ENCODE measurements at places on chromosomes 6 and 20. TPM values are rescaled to one million over a fixed set of nuclear protein-coding genes. Genes with fewer than 3 reads are reported as not detected.

DNA sequence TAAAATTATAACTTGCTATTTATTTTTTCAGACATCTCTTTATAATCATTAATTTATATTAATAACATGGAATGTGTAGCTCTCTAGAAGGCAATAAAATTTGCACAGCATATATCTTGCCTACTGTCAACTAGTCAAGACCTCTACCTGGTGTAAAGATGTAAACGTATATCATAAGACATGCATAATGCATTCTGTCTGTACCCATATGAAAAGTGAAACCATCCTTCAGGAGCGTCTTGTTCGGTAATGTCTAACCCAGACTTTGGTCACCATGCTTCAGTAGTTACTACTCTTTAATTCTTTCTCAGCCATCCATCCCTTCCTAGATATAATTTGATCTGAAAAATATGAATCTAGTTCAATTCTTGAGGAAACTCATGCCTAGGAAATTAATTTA lies 21.0 kb downstream of the CEP43 start:
- peaks cover 3% of the 10 kb centered on the region for H3K4me1 ChIP-seq
- H3K27ac ChIP-seq = no peak overlapping the region
- H3K27me3 ChIP-seq = no peaks in the 10 kb centered on the region
- H3K4me3 ChIP-seq = no peak overlapping the region
- H3K36me3 ChIP-seq = peaks cover 20% of the 10 kb centered on the region

- no peak overlapping the region for H3K27ac ChIP-seq
- H3K4me1 ChIP-seq = no peaks in the 10 kb centered on the region
- H3K4me3 ChIP-seq = no peak overlapping the region
- peaks cover 5% of the 10 kb centered on the region for H3K27me3 ChIP-seq
- H3K36me3 ChIP-seq = peaks cover 2% of the 10 kb centered on the region
Observed at GRCh38 chr20:59792300-59792699, 141.1 kb downstream of the SYCP2 start.

GRCh38 chr6:131946992-131947955 lies 3.9 kb downstream of the CCN2 start:
- H3K4me3 ChIP-seq = no peak overlapping the region
- no peak for DNase-seq
- H3K27ac ChIP-seq = no peak overlapping the region

DNA sequence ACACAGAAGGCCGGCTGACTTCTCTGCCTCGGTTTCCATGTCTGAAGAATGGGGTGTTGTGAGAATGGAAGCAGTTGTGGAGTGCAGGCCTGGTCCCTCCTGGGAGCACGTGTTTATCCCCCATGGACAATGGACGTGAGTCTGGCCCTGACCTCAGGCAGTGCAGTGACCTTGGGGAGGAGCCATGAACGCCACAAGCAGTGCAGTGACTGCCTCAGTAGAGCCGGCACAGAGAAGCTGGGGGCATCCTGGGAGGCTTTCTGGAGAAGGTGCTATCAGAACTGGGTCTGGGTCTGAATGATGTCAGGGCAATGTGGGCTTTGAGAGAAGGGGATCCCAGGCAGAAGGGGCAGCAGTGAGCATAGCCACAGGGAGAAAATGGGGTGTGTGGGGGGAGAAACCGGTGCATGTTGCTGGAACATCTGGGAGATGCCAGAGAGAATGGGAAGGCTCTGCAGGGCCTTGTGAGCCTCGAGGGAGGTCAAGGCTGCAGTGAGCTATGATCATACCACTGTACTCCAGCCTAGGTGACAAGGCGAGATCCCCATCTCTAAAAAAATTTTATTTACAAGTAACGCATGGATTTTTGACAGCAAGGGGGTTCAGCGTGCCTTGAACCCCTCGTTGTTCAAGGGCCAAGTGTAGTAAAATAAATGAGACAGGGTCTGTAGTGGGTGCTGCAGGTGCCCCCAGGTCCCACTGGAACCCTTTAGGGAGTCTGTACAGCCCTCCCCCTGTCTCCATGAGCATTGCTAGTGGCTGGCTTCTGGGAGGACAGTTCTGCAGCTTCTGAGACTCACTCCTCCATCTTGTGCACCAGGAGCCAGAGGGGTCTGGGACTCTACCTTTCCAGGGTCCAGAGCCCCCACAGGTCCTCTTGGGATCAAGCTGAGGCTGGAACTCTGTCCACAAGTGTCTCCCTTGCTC lies 27.0 kb upstream of the ZBP1 start:
- no peak overlapping the region for H3K27ac ChIP-seq
- H3K4me1 ChIP-seq = no peaks in the 10 kb centered on the region
- DNase-seq = no peak
- no peaks in the 10 kb centered on the region for H3K36me3 ChIP-seq
- H3K27me3 ChIP-seq = peaks cover 31% of the 10 kb centered on the region

GRCh38 chr6:5181510-5182317 lies 79.0 kb downstream of the LYRM4 start:
- H3K4me3 ChIP-seq = no peak overlapping the region
- DNase-seq = no peak
- no peaks in the 10 kb centered on the region for H3K27me3 ChIP-seq
- H3K36me3 ChIP-seq = peaks cover 3% of the 10 kb centered on the region
- peaks cover 19% of the 10 kb centered on the region for H3K4me1 ChIP-seq
- no peak overlapping the region for H3K27ac ChIP-seq

DNA sequence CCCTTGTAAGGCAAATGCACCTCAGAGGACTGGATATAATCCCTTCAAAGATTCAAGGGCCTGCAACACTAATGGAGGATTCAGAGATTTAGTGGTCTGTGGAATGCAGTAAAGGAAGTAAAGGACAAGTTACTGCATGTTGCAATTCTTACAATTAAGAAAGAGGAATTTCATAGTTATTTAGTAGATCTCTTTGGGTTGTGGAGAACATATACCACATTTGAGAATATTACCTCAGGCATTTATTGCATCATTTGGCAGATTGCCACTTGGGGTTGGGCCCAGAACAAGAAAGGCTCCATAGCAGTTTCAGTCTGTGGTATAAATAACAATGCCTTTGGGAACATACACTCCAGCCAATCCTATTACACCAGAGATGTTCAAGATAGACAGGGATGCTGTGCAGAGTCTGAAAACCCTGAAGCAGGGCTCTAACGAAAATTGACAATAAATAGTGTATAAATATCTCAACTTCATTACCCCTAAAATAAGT lies 20.9 kb upstream of the EPM2A start:
- no peak overlapping the region for H3K27ac ChIP-seq
- no peaks in the 10 kb centered on the region for H3K36me3 ChIP-seq
- no peak overlapping the region for H3K4me3 ChIP-seq
- no peak for DNase-seq

AVP gene
- total RNA-seq = not detected

BPIFB2 gene
- not detected for total RNA-seq

COL20A1 gene
- not detected for total RNA-seq
